GM23338 (cell line): ENCODE measurements at places on chromosomes 11 and 22.
A peak's percentile ranks its signal among the peaks of the same experiment; 100 is the strongest.

DNA sequence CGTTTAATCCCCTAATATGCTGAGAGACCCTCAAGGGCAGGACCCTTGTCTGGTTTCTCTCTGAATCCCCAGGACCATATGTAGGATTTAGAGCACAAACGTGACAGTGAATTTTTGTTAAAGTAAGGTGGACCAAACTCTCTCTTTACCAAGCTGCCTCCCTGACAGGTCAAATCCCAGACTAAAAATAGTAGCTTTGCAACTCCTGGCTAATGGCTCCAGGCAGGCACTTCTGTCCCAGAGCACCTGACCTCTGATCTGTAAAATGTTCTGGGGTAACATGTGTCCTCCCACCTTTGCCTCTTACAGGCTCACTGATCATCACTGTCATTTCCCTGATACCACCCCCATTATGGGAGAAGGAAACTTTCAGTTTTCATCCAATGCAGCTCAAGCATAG, 152.3 kb downstream of the SPON1 start:
- H3K27me3 ChIP-seq: no peaks in the 10 kb centered on the region
- H3K4me3 ChIP-seq: no peak overlapping the region
- H3K36me3 ChIP-seq: no peaks in the 10 kb centered on the region
- DNase-seq: no peak
- H3K4me1 ChIP-seq: no peaks in the 10 kb centered on the region; the same call in 1 of the 2 replicates

DNA sequence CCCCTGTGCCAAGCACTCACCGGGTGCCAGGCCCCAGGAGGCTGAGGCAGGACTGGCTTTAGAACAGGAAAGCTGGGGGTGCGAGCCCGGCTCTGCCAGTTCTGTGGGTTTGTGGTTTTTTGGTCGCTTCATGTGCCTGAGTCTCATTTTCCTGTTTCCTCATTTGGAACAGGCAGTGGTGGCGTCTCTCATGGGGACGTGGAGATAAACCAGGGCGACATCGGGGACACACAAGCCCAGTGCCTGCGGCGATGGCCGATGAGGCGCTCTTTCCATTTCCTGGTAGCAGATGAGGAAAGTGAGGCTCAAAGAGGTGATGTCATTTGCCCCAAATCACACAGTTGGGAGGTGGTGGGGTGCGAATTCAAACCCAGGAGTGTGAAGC, 20.8 kb upstream of the CHKA start:
- H3K4me3 ChIP-seq: no peak overlapping the region
- H3K27me3 ChIP-seq: no peaks in the 10 kb centered on the region
- no peak overlapping the region for H3K27ac ChIP-seq
- H3K36me3 ChIP-seq: no peaks in the 10 kb centered on the region
- no peak for DNase-seq

DNA sequence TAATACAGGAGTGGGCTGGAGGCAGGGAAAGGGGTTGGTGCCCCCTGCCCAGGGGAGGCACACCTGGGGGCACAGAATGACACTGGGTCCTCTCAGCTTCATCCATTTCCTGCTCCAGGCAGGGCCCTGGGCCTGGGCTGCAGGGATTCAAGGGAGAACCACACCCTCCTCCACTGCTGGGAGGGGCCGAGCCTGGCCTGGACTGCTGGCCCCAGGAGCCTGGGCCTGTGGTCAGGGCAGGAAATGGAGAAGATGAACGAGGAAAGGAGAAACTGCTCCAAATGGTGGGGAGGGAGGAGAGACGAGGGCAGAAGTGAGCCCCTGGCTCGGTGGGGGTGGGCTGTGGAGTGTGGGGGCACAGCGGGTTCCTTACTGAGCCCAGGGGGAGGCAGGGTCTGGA, 38.1 kb upstream of the KCNQ1OT1 start:
- H3K27ac ChIP-seq: no peak overlapping the region
- 0 out of 2 replicates have a peak, but pooled peaks cover 6% of the 10 kb centered on the region for H3K27me3 ChIP-seq
- no peak overlapping the region for H3K4me3 ChIP-seq

DNA sequence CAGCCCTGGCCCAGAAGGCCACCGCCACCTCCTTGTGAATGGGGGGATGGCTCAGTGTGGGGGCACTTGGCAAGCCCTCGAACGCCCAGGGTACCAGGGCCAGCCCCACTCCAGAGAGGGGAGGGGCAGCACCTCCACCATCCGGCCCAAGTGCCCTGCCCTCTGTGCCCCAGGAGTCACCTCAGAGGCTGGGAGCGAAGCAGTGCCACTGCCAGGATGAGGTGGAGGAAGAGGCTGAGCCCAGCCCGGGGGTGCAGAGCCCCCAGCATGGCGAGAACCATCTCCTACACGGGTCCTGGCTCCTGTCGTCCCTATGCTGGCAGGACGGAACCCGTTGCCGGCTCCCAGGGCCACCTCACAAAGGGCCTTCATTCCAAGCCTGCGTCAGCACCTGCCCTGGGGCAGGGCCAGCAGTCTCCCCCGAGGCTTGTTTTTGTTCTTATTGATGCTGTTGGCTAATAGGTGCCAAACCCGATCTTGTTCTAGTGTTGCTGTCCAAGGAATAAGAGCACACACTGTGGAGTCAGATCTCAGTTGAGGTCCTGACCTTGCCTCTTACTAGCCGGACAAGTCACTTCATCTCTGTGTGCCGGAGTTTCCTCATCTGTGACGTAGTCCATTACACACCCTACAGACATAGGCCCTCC, at the start of gene FREY1:
TSS of gene FREY1 (minus strand) at position 307 of the 647 bp plus-strand sequence. CDS start at position 281, 26 bp downstream.
- no peak for DNase-seq
- no peaks in the 10 kb centered on the region for H3K4me1 ChIP-seq
- H3K36me3 ChIP-seq: no peaks in the 10 kb centered on the region
- H3K27ac ChIP-seq: peak within 1 kb of the TSS; percentile 69; the same call in 1 of the 2 replicates
- H3K4me3 ChIP-seq: no peak within 1 kb of the TSS

DNA sequence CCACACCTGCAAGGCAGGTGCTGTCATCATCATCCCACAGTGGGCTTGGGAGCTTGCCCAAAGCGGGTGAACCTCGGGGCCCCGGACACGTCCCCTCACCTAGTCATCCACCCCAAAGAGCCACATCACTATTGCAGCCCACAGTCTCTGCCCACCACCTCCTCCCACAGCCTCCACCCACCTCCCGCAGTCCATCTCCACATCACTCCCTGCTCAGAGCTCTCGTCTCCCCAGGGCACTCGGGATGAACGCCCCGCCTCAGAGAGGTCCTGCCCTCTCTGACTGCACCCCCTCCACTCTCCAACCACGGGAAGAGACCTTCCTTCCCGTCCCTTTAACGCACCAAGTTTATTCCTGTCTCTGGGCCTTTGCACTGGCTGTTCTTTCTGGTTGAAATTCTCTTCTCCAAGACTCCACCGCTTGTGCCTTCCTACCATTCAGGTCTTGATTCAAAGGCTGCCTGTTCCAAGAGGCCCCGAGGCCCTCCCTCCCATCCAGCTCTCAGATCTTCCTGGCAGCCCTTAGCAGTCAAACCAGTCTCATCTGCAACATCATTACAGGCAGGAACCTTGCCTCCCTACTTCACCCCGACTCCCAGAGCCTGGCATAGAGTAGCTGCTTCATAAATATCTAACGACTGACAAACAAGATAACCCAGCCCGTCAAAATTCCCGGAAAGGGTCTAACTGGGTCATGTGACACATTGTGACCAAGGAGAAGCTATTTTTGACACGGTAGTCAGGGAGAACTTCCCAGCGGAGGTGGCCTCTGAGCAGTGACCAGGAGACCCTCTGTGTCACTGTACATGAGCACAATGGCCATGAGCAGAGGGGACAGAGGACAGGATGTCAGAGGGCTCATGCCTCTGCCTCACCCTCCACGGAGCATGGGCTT, 11.1 kb downstream of the KCNJ4 start:
- H3K4me3 ChIP-seq: no peak overlapping the region
- DNase-seq: no peak
- no peaks in the 10 kb centered on the region for H3K36me3 ChIP-seq

- H3K4me3 ChIP-seq: no peak overlapping the region
- no peak for DNase-seq
- H3K27me3 ChIP-seq: no peaks in the 10 kb centered on the region
- no peaks in the 10 kb centered on the region for H3K36me3 ChIP-seq
- no peak overlapping the region for H3K27ac ChIP-seq
These were observed 56.9 kb downstream of the ATG16L2 start for GRCh38 chr11:72871119-72871518.

GRCh38 chr11:120747850-120748814, 236.6 kb downstream of the GRIK4 start:
- no peak overlapping the region for H3K27ac ChIP-seq
- H3K4me1 ChIP-seq: peaks cover 16% of the 10 kb centered on the region
- H3K4me3 ChIP-seq: no peak overlapping the region
- no peaks in the 10 kb centered on the region for H3K27me3 ChIP-seq
- H3K36me3 ChIP-seq: no peaks in the 10 kb centered on the region

GRCh38 chr11:58905011-58905720, 34.1 kb upstream of the GLYATL1 start:
- DNase-seq: peak; percentile 75
- peaks cover 64% of the 10 kb centered on the region for H3K27me3 ChIP-seq

DNA sequence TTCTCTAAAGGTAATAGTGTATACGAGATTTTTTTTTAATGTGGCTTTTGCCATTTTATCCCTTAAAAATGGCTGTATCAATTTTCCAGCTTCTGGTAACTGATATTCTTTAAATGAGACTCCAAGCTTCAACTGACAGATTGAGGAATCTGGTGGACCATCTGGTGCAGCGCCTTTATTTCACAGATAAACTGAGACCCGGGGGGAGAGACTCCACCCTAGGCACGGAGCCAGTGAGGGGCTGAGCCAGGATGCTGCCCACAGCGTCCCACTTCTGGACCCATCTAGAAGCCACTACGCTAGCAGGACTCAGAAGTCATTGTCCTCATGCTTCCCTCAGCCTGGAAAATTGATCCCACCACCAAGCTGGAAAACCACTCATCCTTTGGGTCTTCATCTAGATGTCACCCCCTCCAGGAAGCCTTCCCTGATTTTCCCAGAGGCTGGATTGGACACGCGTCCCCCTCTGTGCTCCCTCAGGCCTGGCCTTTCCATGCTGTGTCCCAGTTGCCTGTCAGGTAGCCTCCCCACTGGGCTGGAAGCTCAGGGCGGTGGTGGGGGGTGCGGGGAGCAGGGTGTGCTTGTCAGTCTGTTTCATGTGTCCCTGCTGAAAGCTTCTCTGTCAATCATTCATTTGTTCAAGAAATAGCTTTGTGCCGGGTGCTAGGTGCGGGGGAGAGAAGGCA, 12.3 kb upstream of the CD5 start:
- no peaks in the 10 kb centered on the region for H3K36me3 ChIP-seq
- no peak overlapping the region for H3K27ac ChIP-seq
- DNase-seq: no peak

- no peaks in the 10 kb centered on the region; the same call in 1 of the 2 replicates for H3K4me1 ChIP-seq
- H3K27me3 ChIP-seq: no peaks in the 10 kb centered on the region
- no peak overlapping the region for H3K27ac ChIP-seq
- no peaks in the 10 kb centered on the region for H3K36me3 ChIP-seq
- DNase-seq: no peak
These were observed 21.1 kb upstream of the PLET1 start for GRCh38 chr11:112281726-112282125.

DNA sequence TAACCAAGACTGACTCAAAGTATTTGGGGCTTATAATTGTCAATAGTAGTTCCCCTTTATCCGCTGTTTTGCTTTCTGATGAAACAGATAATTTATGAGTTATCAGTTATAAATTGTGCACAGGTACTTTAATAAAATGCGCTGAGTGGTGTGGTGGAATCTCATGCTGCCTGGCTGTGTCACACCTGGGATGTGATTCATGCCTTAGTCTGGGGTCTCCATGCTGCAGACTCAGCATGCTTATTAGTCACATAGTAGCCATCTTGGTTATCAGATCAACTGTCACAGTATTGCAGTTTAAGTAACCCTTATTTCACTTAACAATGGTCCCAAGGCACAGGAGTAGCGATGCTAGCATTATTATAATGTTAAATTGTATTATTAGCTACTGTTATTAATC, 995.2 kb downstream of the NTM start:
- no peaks in the 10 kb centered on the region for H3K27me3 ChIP-seq
- H3K36me3 ChIP-seq: no peaks in the 10 kb centered on the region
- H3K4me3 ChIP-seq: no peak overlapping the region
- H3K27ac ChIP-seq: no peak overlapping the region
- H3K4me1 ChIP-seq: no peaks in the 10 kb centered on the region
- DNase-seq: no peak

DNA sequence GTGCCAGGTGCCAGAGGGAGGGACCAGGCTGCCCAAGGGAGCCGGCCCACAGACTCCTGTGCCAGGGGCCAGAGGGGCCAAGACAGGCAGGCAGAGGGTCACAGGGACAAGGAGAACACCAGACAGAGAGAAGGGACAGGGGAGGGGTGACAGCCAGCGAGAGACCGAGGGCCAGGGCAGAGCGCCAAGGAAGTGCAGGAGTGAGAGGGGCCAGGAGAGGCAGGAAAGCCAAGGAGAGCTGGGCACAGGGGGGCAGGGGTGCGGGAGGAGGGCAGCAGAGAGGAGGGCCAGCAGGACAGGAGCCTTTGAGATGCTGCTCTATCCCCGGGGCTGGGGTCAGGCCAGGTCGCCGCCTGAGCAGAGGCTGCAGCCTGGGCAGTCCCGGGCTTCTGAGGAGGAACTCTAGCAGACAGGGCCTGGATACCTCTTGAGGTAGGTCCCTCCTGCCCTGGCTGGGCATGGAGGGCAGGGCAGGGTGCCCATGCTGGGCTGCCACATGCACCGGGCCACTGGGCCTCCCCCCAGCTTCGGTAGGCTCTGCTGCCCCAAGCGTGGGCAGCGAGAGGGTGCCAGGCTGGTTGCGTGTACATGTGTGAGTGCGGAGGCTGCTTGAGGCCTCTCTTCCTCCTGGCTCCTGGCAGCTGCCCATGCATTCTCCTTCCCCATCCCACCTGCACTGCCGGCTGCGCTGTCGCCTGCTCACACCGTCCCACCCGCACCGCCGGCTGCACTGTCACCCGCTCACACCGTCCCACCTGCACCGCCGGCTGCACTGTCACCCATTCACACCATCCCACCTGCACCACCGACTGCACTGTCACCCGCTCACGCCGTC, 12.2 kb downstream of the LSP1 start:
- no peaks in the 10 kb centered on the region for H3K36me3 ChIP-seq
- H3K4me3 ChIP-seq: no peak overlapping the region
- H3K27me3 ChIP-seq: no peaks in the 10 kb centered on the region

- H3K4me3 ChIP-seq: no peak overlapping the region
- no peaks in the 10 kb centered on the region for H3K27me3 ChIP-seq
- DNase-seq: no peak
- no peaks in the 10 kb centered on the region for H3K36me3 ChIP-seq
- no peaks in the 10 kb centered on the region for H3K4me1 ChIP-seq
- H3K27ac ChIP-seq: no peak overlapping the region
These were observed 19.8 kb downstream of the ARL14EP start for GRCh38 chr11:30342736-30343166.

DNA sequence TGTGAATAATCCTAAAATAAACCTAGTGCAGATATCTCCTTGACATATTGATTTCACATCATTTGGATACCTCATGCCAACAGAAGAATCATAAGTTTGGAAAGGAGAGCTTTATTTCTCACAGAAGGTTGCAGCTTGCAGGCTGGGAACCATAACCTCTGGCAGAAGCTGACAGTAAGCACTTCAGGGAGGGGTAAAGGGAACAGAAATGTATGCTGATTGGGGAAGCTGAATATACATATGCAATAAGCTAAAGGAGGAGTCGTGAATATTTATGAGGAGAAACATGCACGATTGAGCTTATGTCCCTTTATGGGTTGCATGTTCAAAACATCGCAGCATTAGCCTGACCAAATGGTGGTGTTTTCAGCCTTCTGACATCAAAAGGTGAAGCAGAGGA, 814.5 kb downstream of the TBC1D22A start:
- H3K27ac ChIP-seq: no peak overlapping the region
- H3K4me1 ChIP-seq: no peaks in the 10 kb centered on the region
- no peak overlapping the region for H3K4me3 ChIP-seq
- no peak for DNase-seq
- H3K36me3 ChIP-seq: peaks cover 5% of the 10 kb centered on the region
